ENCODE measurements at places on chromosomes 5 and 9.

DNA sequence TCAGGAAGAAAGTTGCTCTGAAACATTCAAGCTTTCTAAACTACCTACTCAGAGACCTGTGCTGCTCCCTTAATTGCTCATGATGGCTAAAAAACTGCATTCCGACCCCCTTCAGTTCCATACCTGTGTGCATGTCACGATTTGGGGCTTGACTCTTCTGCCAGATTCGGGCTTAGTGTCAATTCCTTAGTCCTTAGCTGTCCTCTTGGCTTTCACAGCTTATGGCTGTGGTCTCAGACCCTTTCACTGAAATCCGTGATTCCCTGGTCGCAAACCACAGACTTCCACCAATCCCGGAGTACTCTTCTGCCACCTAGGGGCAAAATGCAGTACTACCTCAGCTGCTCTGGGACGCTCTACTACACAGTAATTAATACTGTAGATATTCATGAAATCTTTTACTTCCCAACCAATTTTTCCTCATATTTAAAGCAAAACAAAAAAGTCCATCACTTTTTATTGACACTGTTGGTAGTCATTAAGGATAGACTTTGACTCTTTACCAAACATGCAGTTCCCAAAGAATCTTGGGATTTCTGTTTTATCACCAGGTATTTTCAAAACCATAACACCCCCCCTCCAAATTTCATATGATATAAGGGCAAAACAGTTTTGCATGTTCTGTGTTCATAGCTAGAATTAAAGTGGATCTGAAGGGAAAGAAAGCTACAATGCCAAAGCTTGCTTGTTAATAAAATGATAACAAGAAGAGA lies 617.4 kb downstream of the SLCO4C1 start:
- peak; percentile 7 for DNase-seq

DNA sequence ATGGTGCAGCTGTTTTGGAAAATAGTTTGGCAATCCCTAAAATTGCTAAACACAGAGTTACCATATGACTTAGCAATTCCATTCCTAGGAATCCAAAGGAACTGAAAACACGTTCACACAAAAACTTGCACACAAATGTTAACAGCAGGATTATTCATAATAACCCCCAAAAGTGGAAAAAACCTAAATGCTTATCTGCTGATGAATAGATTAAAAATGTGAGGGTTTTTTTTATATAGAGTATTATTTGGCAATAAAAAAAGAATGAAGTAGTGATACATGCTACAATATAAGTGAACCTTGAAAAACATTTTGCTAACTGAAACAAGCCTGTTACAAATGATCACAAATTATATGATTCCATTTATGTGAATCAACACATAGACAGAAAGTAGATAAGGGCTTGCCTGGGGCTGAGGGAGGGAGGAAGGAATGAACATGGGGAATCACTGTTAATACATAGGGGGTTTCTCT lies 45.1 kb upstream of the TRIO start:
- no peak for DNase-seq

DNA sequence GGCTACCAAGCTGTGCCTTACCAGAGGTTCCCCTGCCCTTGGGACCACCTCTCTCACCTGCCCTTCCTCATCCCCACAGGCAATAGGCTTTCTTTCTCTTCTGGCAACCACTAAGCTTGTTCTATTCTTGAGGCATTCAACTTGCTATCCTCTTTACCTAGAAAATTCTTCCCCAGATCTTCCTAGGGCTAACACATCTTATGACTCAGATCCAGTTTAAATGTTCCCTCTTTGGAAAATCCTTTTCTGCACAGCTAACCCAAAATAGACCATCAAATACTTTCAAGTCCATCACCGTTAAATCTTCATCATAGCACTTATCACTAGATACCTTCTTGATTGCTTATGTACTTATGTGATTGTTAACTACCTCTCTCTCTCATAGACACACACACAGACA lies 93.7 kb downstream of the ENC1 start:
- no peak for DNase-seq

GRCh38 chr5:107868650-107869409 lies 198.1 kb upstream of the EFNA5 start:
- no peak for DNase-seq

DNA sequence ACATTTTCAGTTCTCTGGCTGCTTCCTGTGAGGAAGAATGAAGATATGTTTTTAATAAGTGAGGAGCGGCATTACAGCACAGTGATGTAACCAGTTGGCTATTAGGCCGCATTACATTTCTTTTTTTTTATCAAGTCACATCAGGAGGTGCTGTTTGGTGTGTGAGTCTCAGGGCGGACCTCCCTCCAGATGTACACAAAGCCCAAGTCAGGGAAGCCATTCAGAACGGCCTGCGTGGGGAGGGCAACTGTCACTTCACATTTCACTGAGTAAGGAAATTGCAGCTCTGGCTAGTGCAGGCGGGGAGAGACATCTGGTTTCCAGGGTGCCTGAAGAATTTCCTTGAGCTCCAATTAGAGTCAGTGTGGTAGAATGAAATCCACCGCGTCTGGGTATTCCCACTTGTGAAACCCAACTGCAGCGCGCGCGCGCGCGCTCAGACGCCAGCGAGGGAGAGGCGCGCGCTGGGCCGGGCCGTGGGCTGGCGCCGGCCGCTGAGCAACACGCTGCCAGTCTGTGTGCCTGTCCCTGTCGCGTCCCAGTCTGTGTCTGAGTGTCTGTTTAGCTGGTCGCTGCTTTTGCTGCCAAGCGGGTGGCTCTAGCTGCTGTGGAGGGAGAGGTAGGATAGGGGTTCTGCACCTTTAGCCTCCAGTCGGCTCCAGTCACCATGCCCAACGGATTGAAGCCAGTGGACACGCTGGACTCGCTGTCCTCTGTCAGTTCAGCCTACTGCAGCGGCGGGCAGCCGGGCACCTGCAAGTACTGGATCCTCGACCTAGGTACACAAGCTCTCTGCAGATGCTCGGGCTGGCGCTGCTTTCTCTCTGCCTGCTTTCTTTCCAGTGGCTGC lies 140.8 kb upstream of the OTULINL start:
- DNase-seq, result no peak

Measured in stimulated activated CD4-positive, alpha-beta T cell treated with anti-CD3 and anti-CD28 coated beads, Interleukin-1b, Interleukin-23, amount 100 ng/mL, for 24 hours (primary cell).